Gastrocnemius medialis (tissue), 4 donors: ENCODE measurements at places on chromosomes 2 and 18. TPM values are rescaled to one million over a fixed set of nuclear protein-coding genes. Genes with fewer than 3 reads are reported as not detected.

DNA sequence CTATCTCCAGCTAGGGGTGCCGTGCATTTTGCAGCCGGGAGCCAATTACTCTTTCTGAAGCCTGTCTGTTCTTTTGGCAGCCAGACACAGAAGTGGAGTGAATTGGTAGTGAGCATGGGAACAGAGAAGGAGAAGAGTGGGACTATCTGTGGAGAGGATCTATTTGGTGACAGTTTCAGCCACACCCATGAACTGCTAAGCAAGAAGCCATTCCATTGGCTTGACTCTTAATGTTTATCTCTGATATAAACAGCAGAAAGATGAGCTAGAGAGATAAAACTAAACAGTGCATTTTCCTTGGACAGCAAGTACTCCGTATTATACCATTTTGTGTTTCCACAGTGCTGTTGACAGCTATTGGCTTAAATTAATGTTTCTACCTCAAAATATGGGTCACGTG lies 259.6 kb upstream of the THUMPD2 start:
- DNase-seq = no peak

DNA sequence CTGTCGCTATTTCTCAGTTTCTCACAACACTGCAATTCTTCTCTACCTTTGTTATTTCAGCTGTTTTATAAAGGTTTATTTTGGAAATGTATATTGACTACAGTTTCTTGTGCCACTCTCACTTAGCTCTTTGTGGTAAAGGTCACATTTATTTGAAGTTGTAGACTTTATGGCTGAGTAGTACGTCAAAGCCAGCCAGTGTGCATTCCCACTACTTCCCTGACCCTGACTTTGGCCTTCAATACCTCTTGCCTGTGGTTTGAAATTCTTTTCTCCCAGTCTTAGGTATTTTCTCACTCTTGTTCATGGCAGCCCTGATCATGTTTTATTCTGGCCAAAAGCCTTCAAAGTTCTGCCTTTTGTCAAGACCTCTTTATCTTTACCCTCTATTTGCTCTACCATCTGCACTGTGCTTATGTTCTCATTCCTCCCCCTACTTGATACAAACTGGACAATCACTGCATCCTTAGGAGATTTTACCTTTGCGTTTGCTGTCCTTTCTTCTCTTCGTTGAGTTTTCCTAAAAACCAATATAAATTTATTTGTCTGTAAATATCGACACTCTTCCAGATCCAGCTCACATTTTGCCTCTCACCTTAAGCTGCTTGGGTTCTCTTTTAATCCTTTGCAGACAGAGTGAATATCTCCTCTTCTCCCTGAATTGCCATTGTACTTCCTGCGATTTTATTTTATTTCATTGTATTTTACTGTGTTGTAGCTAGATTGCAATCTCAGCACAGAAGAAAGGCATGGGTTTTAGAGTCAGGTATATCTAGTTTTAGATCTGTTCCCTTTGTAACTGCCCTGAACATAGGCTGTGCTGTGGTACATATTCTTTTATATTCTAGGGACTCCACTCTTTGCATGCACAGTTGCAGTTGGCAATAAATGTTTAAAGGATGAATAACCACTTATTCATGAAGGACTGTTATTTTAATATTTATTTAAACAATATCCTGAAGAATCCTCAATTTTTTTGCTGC lies 31.2 kb downstream of the GULP1 start:
- no peak for DNase-seq

IKZF2 gene
- 15.5 TPM for total RNA-seq

UGT1A3 gene
- 0.16 TPM for total RNA-seq
